Aorta (tissue), 5 donors: ENCODE measurements at places on chromosomes 12 and 14. TPM values are rescaled to one million over a fixed set of nuclear protein-coding genes. Genes with fewer than 3 reads are reported as not detected.

GRCh38 chr14:104367866-104368750 is 211.5 kb upstream of the C14orf180 start:
- H3K4me3 ChIP-seq = no peak overlapping the region
- peak; percentile 65 for DNase-seq
- no peak overlapping the region for H3K27ac ChIP-seq
- no peaks in the 10 kb centered on the region for H3K36me3 ChIP-seq
- H3K27me3 ChIP-seq = no peaks in the 10 kb centered on the region

GRCh38 chr14:100037353-100037752 is 27.9 kb upstream of the EVL start:
- H3K36me3 ChIP-seq = no peaks in the 10 kb centered on the region
- H3K27ac ChIP-seq = no peak overlapping the region
- H3K4me3 ChIP-seq = no peak overlapping the region
- DNase-seq = no peak

DNA sequence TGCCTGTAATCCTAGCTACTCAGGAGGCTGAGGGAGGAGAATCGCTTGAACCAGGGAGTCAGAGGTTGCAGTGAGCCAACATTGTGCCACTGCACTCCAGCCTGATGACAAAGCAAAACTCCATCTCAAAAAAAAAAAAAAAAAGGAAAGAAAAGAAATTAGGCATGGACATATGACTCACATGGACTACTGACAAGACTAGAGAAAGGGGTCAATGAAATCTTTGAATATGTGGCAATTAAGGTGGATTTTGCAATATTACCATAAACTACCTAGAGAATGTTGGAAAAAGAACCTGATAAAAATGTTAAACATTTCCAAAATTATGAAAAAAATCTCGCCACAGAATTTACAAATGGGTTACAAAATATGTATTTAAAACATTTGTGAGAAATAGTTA is 873.6 kb downstream of the C12orf50 start:
- no peaks in the 10 kb centered on the region for H3K36me3 ChIP-seq
- H3K27me3 ChIP-seq = no peaks in the 10 kb centered on the region
- no peak for DNase-seq
- H3K4me3 ChIP-seq = no peak overlapping the region

DNA sequence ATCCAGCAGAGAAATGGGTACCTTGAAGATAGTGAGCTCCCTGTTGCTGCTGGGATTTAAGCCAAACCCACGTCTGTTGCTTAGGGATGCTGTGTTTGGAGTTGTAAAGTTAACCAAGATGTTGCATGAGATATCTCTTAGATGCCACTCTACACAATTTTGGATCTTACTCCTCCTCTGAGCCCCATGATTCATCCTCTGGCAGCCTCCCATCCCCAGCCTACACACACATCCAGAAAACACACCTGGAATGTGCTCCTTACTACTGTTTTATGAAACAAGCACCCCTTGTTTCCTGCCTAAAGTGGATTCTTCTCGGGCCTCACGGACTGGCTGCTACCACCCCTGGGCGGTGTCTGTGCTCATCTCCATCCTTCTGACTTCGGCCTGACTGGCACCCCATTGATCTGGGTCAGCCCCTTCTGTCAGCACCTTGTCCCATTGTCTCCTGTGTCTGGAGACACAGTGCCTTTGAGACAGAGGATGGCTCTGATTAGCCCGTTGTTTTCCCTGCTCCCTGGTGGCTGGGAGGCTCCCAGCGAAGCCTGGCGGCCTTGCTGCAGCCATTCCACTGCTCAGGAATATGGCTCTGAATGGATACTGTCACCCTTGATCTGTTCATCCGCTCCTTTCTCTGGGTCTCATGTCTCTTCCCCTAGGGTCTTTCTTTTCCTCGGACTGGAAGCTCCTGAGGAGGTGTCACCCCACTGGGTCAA is 24.3 kb downstream of the TSPAN9 start:
- H3K4me1 ChIP-seq = no peaks in the 10 kb centered on the region
- no peaks in the 10 kb centered on the region for H3K27me3 ChIP-seq
- no peaks in the 10 kb centered on the region for H3K36me3 ChIP-seq
- no peak overlapping the region for H3K4me3 ChIP-seq
- no peak for DNase-seq
- H3K27ac ChIP-seq = no peak overlapping the region

DNA sequence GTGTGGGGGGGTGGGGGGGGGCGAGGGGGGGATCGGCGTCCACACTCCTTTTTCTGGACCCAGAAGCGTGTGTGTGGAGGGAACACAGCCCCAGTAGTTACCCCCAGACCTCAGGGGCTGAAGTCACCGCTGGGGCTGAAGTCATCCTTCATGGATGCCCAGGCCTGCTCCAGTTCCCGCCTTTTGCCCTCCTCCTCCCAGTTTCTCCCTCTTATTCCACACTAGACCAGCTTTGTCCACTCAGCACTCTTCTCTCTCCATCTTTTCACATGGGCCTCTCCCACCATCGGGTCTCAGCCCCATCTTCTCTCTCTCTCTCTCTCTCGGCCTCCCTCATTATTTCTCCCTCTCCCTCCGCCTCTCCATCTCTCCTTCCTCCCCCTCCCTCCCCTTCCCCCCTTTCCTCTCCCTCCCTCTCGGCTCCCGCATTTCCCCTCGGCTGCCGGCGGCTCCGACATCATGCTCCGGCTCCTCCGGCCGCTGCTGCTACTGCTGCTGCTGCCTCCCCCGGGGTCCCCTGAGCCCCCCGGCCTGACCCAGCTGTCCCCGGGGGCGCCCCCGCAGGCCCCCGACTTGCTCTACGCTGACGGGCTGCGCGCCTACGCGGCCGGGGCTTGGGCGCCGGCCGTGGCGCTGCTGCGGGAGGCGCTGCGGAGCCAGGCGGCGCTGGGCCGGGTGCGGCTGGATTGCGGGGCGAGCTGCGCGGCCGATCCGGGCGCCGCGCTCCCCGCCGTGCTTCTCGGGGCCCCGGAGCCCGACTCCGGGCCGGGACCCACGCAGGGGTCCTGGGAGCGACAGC is at the start of gene P3H3:
P3H3 (plus strand) TSS at position 426 of the 799 bp plus-strand sequence; CDS start at position 460, 34 bp downstream.
- H3K27me3 ChIP-seq = no peaks in the 10 kb centered on the region
- H3K27ac ChIP-seq = peak within 1 kb of the TSS; percentile 87
- H3K4me1 ChIP-seq = no peaks in the 10 kb centered on the region
- H3K4me3 ChIP-seq = peak within 1 kb of the TSS; percentile 90

DNA sequence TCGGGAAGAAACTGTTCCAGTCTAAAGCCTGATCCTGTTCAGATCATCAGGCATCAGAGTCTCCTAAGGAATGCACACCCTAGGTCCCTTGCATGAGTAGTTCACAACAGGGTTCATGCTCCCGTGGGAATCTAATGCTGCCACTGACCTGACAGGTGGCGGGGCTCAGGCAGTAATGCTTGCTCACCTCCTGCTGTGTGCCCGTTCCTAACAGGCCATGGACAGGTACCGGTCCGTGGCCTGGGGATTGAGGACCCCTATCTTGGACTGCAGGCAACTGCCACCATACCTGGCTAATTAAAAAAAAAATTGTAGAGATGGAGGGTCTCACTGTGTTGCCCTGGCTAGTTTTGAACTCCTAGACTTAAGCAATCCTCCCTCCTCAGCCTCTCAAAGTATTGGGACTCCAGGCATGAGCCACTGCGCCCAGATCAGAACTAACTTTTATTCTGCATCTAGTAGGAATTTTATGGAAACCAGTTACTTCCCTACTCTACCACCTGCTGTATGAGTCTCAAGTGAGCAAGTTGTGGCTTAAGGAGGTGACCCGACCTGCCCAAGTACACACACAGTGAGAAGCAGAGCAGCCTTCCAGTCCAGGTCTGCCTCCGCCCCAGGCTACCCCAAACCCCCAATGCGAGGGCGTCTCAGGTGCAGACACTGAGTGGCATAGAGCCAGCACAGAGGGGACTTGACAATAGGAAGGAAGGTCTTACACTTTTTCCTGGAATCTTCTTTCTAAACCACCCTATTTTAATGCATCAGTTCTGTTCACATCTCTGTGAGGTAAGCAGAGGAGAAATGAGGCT is 2.5 kb upstream of the PAPLN start:
- no peak overlapping the region for H3K27ac ChIP-seq
- DNase-seq = no peak
- H3K4me3 ChIP-seq = no peak overlapping the region
- no peaks in the 10 kb centered on the region for H3K36me3 ChIP-seq
- H3K4me1 ChIP-seq = no peaks in the 10 kb centered on the region
- no peaks in the 10 kb centered on the region for H3K27me3 ChIP-seq

DNA sequence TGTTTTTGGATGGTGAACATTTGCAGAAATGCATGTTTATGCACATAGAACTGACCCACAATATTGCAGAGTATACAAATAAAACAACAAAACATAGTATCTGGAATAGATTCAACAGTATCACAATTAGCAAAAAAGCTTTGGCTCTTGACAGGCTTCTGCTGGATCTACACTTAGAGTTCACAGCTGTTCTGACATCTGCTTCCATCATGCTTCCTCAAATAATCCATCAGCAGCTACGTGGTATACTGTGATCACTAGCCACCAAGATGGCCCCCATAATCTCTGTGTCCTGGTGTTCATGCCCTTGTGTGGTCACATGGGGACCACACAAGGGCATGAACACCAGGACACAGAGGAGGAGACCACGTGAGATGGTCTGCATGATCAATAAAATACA is 166.6 kb upstream of the CCDC198 start:
- H3K4me3 ChIP-seq = no peak overlapping the region
- no peak overlapping the region for H3K27ac ChIP-seq
- no peaks in the 10 kb centered on the region for H3K4me1 ChIP-seq
- H3K36me3 ChIP-seq = no peaks in the 10 kb centered on the region
- no peak for DNase-seq
- H3K27me3 ChIP-seq = no peaks in the 10 kb centered on the region

DNA sequence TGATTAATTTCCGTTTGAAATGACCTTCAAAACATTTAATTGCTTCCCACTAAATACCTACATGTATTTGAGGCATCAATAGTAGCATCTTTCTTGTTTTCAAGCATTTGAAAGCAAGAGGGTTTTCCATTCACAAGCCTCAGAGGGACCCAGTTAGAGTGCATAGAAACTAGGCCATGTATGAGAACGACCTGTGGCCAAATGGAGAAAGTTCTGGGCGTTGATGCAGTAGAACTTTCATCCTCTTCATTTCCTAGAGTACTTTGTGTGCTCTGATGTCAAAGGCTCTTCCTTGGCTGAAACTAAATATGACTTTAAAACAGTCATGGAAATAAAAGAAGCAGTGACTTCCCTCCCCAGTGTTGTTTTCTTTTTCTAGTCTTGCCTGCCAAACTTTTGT is 944 bp upstream of the DHRS7 start:
- no peak for DNase-seq
- H3K4me1 ChIP-seq = peaks cover 2% of the 10 kb centered on the region
- no peak overlapping the region for H3K27ac ChIP-seq
- no peak overlapping the region for H3K4me3 ChIP-seq
- H3K36me3 ChIP-seq = no peaks in the 10 kb centered on the region
- no peaks in the 10 kb centered on the region for H3K27me3 ChIP-seq

DNA sequence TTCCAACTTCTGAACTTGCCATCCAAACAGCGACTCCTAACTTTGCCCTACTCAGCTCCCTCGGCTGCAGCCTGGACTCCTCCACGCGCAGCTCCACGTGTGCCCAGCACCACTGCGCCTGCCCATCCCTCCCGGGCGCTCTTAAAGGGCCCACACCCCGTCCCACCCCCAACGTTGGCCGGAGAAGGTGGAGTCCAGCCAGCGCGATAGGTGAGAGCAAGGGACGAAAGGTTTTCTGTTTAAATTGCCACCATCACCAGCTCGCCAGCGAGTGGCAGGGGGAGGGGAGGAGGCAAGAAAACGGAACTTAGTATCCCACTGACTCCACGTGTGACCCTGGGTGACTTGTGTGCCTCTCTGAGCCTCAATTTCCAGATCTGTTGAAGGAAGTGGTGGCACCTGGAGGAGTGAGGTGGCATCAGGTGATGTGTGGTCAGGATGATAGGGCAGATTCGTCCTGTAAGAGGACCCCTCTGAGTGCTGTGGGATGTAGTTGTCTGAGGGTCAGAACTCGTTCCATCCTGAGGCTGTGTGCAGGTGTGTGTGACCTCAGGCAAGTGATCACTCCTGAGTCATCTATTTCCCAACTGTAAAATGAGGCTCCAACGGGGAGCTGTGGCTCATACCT is 59.7 kb downstream of the TRPV4 start:
- no peak overlapping the region for H3K4me3 ChIP-seq
- DNase-seq = peak; percentile 47
- H3K27me3 ChIP-seq = no peaks in the 10 kb centered on the region
- no peak overlapping the region for H3K27ac ChIP-seq

GRCh38 chr12:110165540-110166159 is 41.5 kb downstream of the IFT81 start:
- no peak for DNase-seq
- no peak overlapping the region for H3K27ac ChIP-seq
- peaks cover 1% of the 10 kb centered on the region for H3K4me1 ChIP-seq
- H3K27me3 ChIP-seq = no peaks in the 10 kb centered on the region
- H3K4me3 ChIP-seq = no peak overlapping the region

GRCh38 chr14:73255693-73256225 is 18.5 kb downstream of the PAPLN start:
- no peaks in the 10 kb centered on the region for H3K27me3 ChIP-seq
- no peak overlapping the region for H3K4me3 ChIP-seq
- DNase-seq = no peak
- H3K27ac ChIP-seq = no peak overlapping the region
- no peaks in the 10 kb centered on the region for H3K36me3 ChIP-seq

GRCh38 chr12:122981587-122982476 is 1.4 kb downstream of the ARL6IP4 start:
- H3K36me3 ChIP-seq = no peaks in the 10 kb centered on the region
- no peak for DNase-seq
- H3K4me1 ChIP-seq = peaks cover 4% of the 10 kb centered on the region
- H3K27ac ChIP-seq = no peak overlapping the region
- no peaks in the 10 kb centered on the region for H3K27me3 ChIP-seq

GRCh38 chr14:57641776-57642175 is 148.1 kb upstream of the CCDC198 start:
- no peaks in the 10 kb centered on the region for H3K36me3 ChIP-seq
- H3K4me3 ChIP-seq = no peak overlapping the region
- DNase-seq = no peak

GRCh38 chr14:73851000-73851399 is 631 bp upstream of the PTGR2 start:
- no peaks in the 10 kb centered on the region for H3K27me3 ChIP-seq
- no peaks in the 10 kb centered on the region for H3K36me3 ChIP-seq
- peak overlapping the region; percentile 44 for H3K4me3 ChIP-seq
- H3K4me1 ChIP-seq = no peaks in the 10 kb centered on the region

GRCh38 chr14:71591929-71592328 is 340.3 kb upstream of the RGS6 start:
- H3K27ac ChIP-seq = no peak overlapping the region
- H3K4me3 ChIP-seq = no peak overlapping the region
- no peaks in the 10 kb centered on the region for H3K27me3 ChIP-seq
- peaks cover 8% of the 10 kb centered on the region for H3K4me1 ChIP-seq
- DNase-seq = no peak
- no peaks in the 10 kb centered on the region for H3K36me3 ChIP-seq

- H3K27ac ChIP-seq = peak overlapping the region; percentile 22
- H3K36me3 ChIP-seq = no peaks in the 10 kb centered on the region
- H3K4me3 ChIP-seq = peak overlapping the region; percentile 67
- DNase-seq = no peak
- H3K4me1 ChIP-seq = no peaks in the 10 kb centered on the region
- no peaks in the 10 kb centered on the region for H3K27me3 ChIP-seq
Measured at GRCh38 chr12:55925870-55926737, 1.6 kb downstream of the PYM1 start.

The TMEM179 gene
- total RNA-seq = not detected

The TUBA1B gene
- total RNA-seq = 813 TPM

The CSRP2 gene
- total RNA-seq = 67.4 TPM

The JPH4 gene
- total RNA-seq = 1.7 TPM

The GOLGA3 gene
- total RNA-seq = 91.2 TPM

The SLC7A7 gene
- 16.7 TPM for total RNA-seq

The NCOR2 gene
- total RNA-seq = 201 TPM

The SLC8A3 gene
- total RNA-seq = 0.23 TPM

The FANCM gene
- total RNA-seq = 5.5 TPM
